Hair follicle dermal papilla cell (primary cell): ENCODE measurements at places on chromosomes 4 and X. TPM values are rescaled to one million over a fixed set of nuclear protein-coding genes. Genes with fewer than 3 reads are reported as not detected.

HHIP gene
- total RNA-seq = under 0.01 TPM in 2 replicates

CDKL2 gene
- total RNA-seq = 4.9 and 5.7 TPM in 2 replicates

UCHL1 gene
- total RNA-seq = 136 and 241 TPM in 2 replicates

TSPAN6 gene
- 23.7 and 26.0 TPM in 2 replicates for total RNA-seq

BANK1 gene
- total RNA-seq = 1.7 and 3.1 TPM in 2 replicates

ADH6 gene
- total RNA-seq = 0.32 TPM in 1 of 2 replicates, not detected in the other

GDI1 gene
- total RNA-seq = 117 and 119 TPM in 2 replicates

NAP1L3 gene
- total RNA-seq = 8.7 and 11.8 TPM in 2 replicates

SOWAHD gene
- total RNA-seq = 0.49 and 0.97 TPM in 2 replicates

CYTL1 gene
- total RNA-seq = 12.8 TPM in 1 of 2 replicates, not detected in the other

FMR1NB gene
- total RNA-seq = not detected in 2 replicates

PAGE4 gene
- not detected in 2 replicates for total RNA-seq

DUX4 gene
- total RNA-seq = not detected in 2 replicates

OTUD5 gene
- 33.3 and 36.2 TPM in 2 replicates for total RNA-seq

SPANXC gene
- total RNA-seq = not detected in 2 replicates

SLITRK4 gene
- 0.61 and 0.97 TPM in 2 replicates for total RNA-seq

SSX4 gene
- not detected in 2 replicates for total RNA-seq

CXCL10 gene
- 0.16 and 0.36 TPM in 2 replicates for total RNA-seq

POF1B gene
- total RNA-seq = not detected in 2 replicates

VCX3A gene
- total RNA-seq = 0.16 TPM in 1 of 2 replicates, not detected in the other

TXLNG gene
- total RNA-seq = 8.9 and 10.7 TPM in 2 replicates

UBE2A gene
- 33.4 and 35.5 TPM in 2 replicates for total RNA-seq

PSAPL1 gene
- total RNA-seq = not detected in 2 replicates

PABPC4L gene
- total RNA-seq = 5.5 and 7.8 TPM in 2 replicates

ANKRD17 gene
- 63.6 and 73.5 TPM in 2 replicates for total RNA-seq

GPR50 gene
- not detected in 2 replicates for total RNA-seq

CT55 gene
- not detected in 2 replicates for total RNA-seq

ATP2B3 gene
- 0.16 TPM in 1 of 2 replicates, not detected in the other for total RNA-seq

CT45A3 gene
- not detected in 2 replicates for total RNA-seq

DCHS2 gene
- not detected in 2 replicates for total RNA-seq

DCAF4L1 gene
- 0.16 TPM in 1 of 2 replicates, not detected in the other for total RNA-seq
